ENCODE measurements at places on chromosomes 16 and 17.

DNA sequence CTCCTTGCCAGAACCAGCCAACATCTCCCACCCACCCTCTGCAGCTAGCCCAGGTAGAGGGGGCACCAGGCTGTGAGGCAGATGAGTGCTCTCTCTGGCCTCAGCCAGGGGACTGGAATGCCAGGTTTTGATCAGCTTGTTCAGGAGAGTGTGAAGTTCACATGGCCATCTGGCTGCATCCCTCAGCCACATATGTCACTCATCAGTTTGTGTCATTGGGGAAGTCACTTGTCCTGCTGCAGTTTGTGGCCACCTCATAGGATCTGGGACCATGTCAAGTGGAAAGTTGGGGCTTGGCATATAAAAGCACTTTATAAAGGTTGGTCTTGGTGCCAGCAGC, 147.6 kb downstream of the SOCS1 start:
- DNase-seq: no peak

DNA sequence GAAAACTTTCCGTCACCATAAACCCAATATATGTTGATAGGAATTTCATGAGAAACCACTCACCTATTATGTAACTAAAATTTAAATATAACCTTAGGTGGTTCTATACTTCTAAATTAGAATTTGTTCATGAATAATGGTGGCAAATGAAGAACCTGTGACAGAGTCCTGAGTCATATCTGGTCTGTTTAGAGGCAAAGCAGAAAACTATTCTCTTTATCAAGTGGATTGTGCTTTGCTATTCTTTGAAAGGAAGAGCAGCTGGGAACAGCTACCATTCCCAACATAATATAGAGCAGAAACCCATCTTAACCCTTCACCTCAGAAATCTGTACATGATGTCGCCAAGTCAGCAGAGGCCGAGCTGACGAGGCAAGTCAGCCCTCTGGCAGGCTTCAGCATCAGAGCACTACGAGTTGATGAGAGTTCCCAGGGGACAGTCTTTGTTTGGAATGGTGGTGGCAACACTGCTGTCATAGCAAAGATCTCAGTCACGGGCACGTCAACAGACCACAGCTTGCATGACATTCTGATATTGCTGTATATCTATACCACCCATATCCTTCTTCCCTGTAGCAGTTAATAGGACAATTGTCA, 631.9 kb upstream of the CA10 start:
- DNase-seq: no peak

GRCh38 chr16:11793840-11794239, 3.2 kb downstream of the ZC3H7A start:
- DNase-seq: no peak

- DNase-seq: no peak
Observed at GRCh38 chr16:23141959-23142740, 7.1 kb downstream of the USP31 start.

DNA sequence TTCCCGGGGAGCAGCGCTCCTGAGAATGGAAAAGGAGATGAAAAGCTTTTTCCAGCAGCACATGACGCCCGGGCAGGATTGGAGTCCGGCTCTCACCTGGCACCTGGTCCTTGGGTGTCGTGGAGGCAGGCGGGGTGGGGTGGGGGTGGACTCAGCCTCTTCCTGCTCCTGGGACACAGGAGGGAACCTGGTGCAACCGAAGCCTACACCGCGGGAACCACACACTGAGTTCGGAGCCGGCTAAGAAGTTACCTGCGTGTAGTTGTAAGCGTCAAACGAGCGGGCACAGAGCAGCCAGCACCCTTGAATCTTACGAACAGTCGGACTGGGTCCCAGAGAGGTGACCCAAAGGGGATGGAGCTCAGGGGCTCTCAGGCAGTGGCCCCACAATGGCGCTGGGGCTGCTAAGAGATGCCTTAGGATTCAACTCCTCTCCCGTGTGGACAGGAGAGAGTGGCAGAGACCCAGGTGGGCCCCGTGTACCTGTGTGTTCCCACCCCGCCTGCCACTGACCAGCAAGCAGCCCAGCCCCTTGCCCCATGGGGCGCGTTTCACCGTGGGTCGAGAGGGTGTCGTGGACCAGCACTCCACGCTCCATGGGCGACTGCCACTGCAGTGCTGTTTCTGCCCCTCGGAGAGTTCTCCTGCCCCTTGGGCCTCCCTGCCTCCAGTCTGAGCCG, 105.8 kb upstream of the METRNL start:
- no peak for DNase-seq

GRCh38 chr16:89548344-89549006, 12.0 kb upstream of the RPL13 start:
- DNase-seq: no peak

GRCh38 chr16:17435318-17435717, 35.4 kb downstream of the XYLT1 start:
- DNase-seq: no peak

DNA sequence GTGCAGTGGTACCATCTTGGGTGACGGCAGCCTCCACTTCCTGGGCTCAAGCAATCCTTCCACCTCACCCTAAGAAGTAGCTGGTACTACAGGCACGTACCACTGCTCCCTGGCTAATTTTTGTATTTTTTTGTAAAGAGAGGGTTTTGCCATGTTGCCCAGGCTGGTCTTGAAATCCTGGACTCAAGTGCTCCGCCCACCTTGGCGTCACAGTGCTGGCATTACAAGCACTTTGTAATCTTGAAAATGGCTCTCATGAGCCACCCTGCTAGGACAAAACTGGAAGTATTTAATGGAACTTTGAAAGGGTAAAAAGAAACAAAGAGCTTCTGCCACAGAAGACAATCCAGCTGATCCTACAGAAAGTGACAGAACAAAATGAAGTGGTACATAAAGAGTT, 9.2 kb downstream of the SUMO2 start:
- DNase-seq: no peak

GRCh38 chr17:83109386-83109785, 30.0 kb downstream of the METRNL start:
- no peak for DNase-seq

- no peak for DNase-seq
Observed at GRCh38 chr16:76963614-76964315, 227.2 kb upstream of the MON1B start.

DNA sequence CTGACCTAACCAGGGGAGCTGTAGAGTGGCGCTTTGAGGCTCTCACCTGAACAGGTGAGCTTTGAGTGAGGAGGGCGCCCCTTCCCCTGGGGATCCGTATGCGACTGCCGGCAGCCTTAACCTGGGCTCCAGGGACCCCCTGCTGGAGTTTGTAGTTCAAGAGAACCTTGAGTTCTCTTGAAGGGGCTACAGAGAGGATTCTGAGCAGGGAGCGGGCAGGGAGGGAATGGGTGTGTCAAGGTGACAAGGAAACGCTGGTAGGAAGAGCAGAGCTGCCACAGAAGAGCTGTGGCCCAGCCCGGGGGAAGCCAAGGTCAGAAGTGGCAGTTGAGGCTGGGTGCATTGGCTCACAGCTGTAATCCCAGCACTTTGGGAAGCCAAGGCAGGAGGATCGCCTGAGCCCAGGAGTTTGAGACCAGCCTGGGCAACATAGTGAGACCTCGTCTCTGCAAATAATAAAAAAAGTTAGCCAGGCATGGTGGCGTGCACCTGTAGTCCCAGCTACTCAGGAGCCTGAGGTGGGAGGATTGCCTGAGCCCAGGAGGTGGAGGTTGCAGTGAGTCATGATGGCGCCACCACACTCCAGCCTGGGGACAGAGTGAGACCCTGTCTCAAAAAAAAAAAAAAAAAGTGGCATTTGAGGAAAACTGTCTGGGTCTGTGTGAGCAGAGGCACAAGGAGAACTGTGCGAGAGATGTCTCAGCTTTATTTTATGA, 1.2 kb downstream of the LLGL2 start:
- no peak for DNase-seq

DNA sequence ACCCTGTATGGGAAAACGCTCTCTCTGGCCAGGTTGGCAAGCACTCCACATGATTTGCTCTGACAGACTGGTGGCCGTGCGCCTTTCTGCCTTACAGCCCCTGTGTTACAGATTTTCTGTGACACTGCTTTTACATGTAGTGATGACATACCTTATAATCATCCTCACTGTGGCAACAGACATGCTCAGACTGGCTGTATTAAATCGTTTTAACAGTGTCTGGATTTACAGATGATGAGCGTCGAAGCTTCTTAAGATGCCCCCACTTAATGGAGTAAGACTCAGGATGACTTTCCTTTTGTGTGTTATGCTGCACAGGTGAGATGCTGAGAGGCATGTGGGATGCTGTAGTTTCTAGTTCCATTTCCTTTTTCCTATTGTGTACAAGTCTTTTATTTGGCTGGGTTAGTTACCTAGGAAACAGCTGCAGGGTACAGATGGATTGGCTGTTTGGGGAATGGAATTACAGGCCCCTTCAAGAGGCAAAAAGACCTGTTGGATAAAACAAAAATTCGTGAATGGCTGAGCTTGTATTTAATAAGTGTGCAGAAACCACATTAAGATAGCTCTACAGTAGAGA, 20.9 kb upstream of the VWA3A start:
- no peak for DNase-seq

DNA sequence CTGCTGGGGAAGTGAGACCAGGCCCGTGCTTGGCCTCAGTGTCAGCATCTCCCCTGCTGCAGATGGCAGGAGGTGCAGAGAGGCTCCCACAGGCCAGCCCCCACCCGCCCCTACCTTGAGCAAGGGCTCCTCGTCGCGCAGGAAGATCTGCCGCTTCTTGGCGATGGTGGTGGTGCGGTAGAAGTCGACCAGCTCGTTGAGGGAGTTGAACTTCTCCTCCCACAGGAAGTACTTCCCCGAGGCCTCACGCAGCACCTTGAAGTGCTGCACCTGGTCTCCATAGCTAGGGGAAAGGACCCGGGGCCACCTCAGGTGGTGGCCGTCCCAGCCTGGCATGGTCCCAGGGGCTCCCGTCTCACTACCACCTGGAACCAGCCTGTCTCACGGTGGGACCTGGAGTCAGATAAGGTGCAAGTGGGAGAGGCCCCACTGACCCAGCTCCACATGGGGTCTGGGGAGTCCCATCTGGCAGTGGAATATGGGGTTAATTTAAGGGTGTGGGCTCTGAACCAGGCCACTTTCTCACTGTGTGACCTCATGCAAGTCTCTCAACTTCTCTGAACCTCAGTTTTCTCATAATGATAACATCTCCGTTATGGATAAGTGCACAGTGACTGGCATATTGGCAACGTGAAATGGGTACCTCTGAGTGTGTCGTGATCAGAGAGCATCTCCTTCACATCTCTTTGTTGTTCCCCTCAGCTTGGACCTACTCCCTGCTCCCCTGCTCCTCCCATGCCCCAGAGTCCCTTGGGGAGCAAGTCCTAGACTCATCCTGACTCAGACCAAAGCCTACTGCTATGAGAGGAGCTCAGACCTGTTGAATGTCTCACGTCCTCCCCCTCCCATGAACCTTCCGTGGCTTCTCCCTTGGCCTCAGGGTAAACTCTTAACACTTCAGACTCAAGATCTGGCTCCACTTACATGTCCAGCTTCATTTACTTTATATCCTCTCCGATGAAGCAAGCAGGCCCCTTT, 19.8 kb upstream of the FAM83G start:
- no peak for DNase-seq

GRCh38 chr17:6670999-6671398, 19.4 kb downstream of the C17orf100 start:
- no peak for DNase-seq

DNA sequence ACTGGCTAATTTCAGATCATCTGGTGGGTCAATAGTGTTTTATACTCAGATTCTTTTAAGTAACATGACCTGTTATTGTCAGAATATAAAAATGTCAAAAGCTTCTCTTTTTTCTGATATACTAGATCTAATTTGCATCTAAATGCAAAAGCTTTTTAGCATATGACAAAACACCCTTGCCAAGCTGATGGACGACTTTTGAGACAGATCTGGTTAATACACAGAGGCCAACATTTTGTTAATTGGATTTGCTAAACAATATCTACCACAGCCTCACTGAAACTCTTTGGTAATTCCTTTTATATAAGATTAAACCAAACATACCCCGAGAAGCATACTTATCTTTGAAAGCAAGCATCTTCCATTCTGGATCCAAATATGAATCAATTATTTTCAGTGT, 10.3 kb upstream of the NOL11 start:
- no peak for DNase-seq

- DNase-seq: no peak
Observed at GRCh38 chr16:47519546-47519945, 58.4 kb downstream of the PHKB start.

DNA sequence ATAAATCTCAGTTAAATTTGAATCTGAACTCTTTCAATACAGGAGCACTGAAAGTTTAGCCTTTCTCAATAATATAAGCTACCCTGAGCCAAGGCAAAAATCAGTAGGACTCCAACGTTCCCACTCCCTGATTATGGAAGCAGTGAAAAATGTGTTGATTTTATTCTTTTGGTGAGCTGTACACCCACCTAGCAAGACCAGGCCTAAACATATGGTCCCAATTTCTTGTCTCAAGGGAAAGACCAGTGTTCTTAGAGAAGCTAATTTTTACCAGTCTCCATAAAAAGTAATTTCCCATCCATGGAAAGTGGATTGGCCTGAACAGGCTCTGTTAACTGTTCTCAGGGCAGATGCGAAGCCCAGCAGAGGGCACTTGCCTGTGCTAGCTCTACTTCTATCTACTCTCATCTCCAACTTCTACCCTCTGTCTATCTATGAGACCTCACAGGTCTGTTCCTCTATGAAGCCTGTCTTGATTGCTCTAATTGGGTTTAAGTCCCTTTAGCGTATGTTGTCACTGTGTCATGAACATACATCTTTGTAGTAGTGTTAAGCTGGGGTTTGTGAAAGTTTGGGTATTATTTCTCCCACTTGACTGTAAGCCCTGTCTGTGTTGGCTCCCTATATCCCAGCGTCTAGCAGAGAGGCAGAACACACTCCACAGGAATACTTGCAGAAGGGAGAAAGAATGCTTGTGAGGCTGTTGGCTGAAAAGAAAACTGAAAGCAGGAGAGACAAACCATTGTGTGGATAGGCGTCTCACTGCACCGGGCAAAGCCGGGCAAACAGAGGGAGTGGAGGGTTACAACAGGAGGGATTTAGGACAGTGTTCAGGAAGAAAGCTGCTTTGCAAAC, 167.1 kb upstream of the MAF start:
- no peak for DNase-seq

DNA sequence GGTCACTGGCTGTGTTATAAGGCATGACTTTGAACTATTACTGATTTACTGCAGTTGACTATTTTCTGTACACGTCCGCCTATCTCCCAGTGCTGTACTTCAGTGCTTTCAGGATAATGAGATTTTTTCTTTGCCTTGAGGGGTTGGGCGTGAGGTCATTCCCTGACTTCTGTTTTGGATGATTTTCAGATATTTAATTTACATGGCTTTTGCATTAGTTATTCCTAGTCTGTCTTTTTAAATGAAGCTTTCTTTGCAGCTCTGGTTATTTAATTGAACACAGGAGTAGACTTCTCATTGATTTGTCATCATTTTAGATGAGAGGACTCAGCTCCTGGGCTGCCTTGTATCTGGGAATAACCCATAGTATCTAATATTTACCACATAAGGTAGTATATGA, 23.7 kb downstream of the WIPF2 start:
- no peak for DNase-seq

DNA sequence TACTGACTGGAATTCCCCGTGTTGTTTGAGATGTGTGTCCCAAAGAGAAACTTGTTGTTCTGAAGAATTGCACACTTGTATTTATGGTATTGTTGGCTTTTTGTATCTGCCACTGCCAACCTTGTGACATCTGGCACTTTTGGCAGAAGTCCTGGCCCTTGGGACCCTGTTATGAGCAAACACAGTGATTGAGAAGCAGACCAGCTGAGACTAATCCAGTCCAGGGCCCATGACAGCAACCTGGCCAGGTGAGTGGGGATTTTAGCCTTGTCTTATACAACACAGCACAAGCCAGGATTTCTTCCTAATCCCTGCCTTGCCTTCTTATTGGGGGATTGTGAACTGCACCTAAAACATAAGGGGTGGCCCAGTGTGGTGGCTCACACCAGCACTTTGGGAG, 80.0 kb downstream of the NTN1 start:
- no peak for DNase-seq

- DNase-seq: peak; percentile 20
Observed at GRCh38 chr17:34980681-34981537, 597 bp downstream of the LIG3 start.

Data from esophagus squamous epithelium (tissue), 5 donors.